ENCODE measurements at places on chromosomes 2 and 18.

DNA sequence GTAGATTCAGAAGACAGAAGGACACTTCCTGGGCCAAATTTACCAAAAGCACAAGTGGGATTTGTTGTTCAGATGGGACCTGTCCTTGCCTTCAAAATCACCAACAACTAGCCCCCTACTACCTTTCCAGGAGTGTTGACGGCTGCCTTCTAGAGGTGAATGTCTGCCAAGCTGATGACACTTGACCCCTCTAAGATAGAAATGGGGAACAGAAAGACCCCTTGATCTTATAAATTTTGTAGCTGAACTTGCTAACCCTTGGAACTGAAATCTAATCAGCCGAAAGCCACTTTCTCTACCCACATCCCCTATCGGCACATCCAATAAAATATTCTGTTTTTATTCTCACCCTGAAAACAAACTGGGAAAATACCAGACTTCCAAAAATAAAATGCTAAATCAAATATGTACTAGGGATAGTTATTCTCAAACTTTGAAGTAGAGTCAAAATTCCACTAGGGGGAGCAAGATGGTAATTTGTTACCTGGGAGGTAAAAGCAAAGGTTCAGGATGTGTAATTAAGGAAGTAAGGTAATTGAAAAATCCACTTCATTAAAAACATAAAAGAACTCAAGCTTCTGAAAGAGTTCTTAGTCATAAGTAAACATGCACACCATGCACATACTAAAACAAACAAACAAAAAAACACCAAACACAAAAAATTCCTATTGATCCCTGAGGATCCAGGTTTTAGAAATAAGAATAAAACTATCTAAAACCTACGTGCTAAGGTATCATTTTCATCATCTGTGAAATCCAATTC, 119.2 kb downstream of the ANKRD44 start:
- no peak overlapping the region for H3K27ac ChIP-seq
- no peak overlapping the region for H3K4me3 ChIP-seq
- peaks cover 3% of the 10 kb centered on the region for H3K4me1 ChIP-seq
- DNase-seq = no peak

- H3K4me1 ChIP-seq = no peaks in the 10 kb centered on the region
- H3K27ac ChIP-seq = no peak overlapping the region
- no peaks in the 10 kb centered on the region for H3K27me3 ChIP-seq
- no peak for DNase-seq
These were observed 22.9 kb upstream of the MTX2 start for GRCh38 chr2:176246331-176246730.

- DNase-seq = peak; percentile 29
- H3K36me3 ChIP-seq = no peaks in the 10 kb centered on the region
- no peak overlapping the region for H3K4me3 ChIP-seq
- H3K27ac ChIP-seq = no peak overlapping the region
- no peaks in the 10 kb centered on the region for H3K27me3 ChIP-seq
- no peaks in the 10 kb centered on the region for H3K4me1 ChIP-seq
These were observed 18.5 kb upstream of the CCDC93 start for GRCh38 chr2:118032169-118033013.

DNA sequence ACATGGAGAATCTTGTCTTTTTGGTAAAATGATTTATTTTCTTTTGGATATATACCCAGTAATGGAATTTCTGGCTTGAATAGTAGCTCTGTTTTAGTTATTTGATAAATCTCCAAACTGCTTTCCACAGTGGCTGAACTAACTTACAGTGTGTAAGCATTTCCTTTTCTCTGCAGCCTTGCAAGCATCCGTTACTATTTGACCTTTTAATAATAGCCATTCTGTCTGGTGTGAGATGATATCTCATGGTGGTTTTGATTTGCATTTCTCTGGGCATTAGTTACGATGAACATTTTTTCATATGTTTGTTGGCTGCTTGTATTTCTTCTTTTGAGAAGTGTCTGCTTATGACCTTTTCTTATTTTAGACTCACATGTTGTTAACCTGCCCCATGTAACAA, 190.2 kb downstream of the GALR1 start:
- H3K4me3 ChIP-seq = no peak overlapping the region
- no peaks in the 10 kb centered on the region for H3K36me3 ChIP-seq
- no peaks in the 10 kb centered on the region for H3K4me1 ChIP-seq
- H3K27ac ChIP-seq = no peak overlapping the region
- DNase-seq = no peak

DNA sequence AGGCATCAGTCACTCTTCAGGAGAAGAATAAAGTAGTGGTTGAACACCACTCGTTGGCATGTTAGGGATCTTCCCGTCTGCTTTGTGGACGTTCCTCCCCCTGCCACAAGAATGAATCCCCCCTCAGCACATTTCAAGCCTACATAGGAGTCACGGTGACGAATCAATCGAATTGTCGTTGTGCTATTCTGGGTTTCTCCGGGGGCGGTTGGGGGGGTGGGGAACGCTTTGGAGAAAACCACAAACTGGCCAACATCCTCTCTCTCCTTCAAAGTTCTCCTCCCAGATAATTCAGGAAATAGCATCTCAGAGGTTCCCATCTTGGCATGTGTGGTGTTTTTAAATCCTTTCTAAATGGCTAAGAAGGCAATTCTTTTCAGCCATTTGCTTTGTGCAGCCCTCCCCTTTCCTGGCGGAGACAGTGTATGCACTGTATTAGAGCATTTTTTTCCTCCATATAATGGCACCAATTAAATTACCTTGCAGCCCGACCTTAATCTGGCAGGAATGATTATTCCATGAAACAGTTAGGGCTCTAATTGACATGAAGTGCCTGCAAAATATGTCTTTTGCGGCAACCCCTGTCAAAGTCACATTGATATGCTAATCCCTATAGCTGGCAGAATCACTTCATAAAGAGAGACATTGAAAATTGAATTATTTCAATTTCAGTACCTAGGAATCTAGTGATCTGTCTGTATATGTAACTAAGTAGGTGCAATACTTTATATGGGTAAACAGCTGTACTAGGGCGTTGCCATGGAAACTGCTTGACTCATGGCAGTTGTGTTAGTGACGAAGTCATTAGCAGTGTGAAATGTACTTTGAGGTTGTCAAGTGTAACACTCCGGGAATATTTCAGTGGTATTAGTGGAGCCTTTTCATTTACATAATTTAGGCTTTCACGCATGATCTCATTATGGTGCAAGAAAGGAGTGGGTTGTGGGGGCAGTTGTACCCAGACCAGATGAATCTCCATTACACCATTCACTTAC, 323.4 kb upstream of the SLC14A2 start:
- no peaks in the 10 kb centered on the region for H3K36me3 ChIP-seq
- DNase-seq = peak; percentile 86
- H3K27ac ChIP-seq = no peak overlapping the region
- peaks cover 2% of the 10 kb centered on the region for H3K4me1 ChIP-seq
- H3K27me3 ChIP-seq = no peaks in the 10 kb centered on the region
- no peak overlapping the region for H3K4me3 ChIP-seq

GRCh38 chr2:28904802-28905457, 10.5 kb downstream of the WDR43 start:
- no peaks in the 10 kb centered on the region for H3K4me1 ChIP-seq
- no peaks in the 10 kb centered on the region for H3K27me3 ChIP-seq
- no peak overlapping the region for H3K4me3 ChIP-seq
- no peak overlapping the region for H3K27ac ChIP-seq
- DNase-seq = no peak
- peaks cover 31% of the 10 kb centered on the region for H3K36me3 ChIP-seq

DNA sequence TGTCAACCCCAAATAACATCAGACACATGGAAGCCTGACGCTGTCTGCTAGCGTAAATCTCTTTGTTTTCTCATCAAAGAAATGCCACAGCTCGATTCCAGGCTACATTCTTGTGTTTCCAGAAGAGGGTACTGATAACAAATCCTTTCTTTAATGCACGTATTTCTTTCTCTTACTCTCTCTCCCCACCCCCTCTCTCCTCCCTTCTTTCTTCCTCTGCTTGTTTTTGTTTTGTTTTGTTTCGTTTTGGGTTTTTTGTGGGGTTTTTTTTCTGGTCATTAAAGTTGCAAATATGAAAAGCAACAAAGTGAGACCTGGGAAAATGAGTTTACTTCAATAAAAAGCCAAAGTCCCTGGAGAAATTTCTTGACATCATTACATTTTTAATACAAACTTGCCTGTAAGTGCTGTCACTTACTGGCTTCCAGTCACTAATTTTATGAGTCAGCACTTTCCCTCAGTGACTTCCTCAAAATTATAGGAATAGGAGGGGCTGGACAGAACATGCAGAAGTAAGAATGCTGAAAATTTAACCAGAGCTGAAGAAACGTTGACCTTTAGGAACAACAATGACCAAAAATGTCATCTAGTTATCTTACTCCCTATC, 106.7 kb upstream of the NABP1 start:
- peaks cover 7% of the 10 kb centered on the region for H3K4me1 ChIP-seq
- H3K36me3 ChIP-seq = no peaks in the 10 kb centered on the region
- H3K4me3 ChIP-seq = no peak overlapping the region
- no peaks in the 10 kb centered on the region for H3K27me3 ChIP-seq
- no peak overlapping the region for H3K27ac ChIP-seq
- DNase-seq = peak; percentile 57

Data from trophoblast cell (in vitro differentiated cells and primary cell).